ENCODE measurements at places on chromosomes 3 and 15.

GRCh38 chr3:126746395-126747177, 42.5 kb downstream of the CHCHD6 start:
- DNase-seq = no peak

DNA sequence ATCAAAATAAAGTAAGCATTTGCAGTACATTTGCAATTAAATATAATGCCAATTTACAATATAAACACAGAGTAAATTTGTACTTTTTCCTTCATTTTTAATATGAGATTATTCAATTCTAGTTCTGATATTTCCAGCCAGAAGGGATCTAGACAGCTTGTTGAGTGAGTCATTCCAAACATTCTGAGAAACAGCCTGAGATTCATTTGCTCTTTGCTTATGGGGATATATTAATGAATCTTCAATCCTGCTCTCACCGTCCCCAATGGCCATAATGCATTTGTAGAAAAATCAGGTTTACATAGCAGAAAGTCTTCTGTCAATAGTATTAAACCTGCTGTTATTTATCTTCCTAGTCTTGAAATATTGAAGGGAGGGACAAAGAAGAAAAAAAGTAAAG, 554.2 kb downstream of the TUSC7 start:
- DNase-seq = no peak

DNA sequence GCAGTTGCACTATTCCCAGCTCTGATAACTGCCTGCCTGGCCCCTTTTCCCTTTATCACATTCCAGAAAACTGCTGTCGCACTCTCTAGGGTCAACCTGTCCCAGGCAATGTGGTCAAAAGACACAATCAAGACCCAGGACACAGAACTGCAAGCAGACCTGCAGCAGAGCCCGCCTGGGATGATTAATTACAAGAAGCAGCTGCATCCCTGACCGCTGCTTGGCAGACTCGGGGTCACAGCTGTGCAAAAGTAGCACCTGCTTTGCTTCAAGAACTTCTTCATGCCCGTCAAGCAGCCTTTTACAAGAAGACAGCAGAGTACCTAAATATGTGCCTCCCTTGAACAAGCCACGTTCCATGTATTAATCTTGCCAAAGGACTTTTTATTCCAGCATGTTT, 120.0 kb upstream of the ST8SIA2 start:
- no peak for DNase-seq

DNA sequence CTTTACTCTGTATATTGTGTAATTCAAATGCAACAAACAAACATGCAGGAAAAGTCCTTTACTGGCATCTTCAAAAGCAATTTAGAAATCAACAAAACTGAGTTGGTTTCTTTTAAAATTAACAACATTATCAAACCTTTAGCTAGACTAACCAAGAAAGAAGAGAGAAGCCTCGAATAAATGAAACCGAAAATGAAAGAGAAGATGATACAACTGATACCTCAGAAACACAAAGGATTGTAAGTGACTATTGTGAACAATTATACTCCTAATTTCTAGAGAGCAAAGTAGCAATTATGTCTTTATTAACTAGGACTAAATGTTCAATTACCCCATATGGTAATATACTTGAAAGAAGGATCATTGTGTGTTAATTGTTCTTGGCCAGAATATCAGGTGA, 49.2 kb upstream of the P3H2 start:
- peak; percentile 84 for DNase-seq

All from NCI-H1105 (cell line).